ENCODE measurements at places on chromosomes 1 and 21.

DNA sequence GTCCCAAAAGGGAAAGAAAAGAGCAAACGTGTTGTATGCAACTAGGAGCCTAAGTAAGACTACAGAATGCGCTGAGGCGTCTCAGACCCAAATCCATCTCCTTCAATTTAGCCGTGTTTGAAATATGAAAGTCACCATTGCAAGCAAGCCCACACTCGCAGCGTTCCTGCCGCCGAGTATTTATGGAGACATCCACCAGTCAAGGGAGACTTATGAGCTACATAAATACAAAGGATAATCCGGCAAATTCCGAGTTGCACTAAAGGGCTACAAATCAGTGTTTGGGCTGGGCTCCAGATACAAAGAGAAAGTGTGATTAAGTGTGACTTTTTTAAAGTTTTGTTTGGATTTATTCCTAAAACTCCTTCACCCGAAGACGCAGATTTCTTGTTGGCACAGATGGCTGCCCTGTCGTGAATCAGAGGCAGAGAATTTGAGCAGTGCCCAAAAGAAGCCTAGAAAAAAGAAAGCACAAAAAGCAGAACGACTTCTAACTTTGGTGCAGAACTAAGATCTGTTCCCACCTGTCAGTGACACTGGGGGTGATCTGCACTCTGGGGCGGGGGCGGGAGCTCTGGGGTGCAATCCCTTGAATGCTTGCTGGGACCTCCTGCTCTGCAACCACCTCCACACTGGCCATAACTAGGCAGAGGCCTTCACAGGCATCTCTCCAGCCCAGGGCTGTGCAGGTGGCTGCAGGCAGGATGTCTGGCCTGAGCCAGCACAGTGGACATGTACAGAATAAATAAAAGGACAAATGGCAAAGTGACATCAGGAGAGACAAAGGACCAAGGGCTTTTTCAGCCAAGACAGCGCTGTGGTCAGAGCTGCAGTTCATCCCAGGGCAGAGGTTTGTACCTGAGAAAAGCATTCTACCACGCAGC, 489.7 kb downstream of the NPHP4 start:
- DNase-seq = no peak

GRCh38 chr1:219316066-219316465, 142.4 kb downstream of the LYPLAL1 start:
- no peak for DNase-seq

- DNase-seq = no peak
Measured at GRCh38 chr1:93427656-93428055, 20.3 kb upstream of the FNBP1L start.

DNA sequence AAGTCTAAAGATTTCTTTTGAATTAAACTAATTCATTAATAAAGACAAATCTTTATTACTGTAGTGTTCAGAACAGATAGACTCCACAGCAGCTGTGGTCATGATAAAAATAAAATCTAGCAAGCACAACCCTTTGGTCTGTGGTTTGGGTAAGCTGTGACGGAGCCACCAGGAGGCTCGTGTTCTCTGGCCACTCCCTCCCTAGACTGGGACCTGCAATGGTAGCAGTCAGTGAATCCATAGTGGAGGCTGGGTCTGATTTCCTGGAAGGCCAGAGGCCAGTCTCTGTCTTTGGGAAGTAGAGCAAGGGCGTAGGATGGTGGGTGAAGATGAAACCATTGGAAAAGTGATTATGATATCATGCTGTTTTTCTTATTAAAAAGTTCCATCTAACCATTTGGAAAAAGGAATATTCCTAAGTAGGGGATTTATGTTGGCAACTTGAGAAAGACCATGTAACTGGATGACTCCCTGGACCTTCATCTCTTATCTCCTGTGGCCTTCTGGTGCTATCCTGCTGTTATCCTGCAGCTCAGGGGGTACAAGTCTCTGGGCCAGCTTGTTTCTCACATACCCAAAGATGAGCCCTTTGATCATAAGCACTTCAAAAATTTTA, 39.0 kb downstream of the TENT5C start:
- DNase-seq = no peak

DNA sequence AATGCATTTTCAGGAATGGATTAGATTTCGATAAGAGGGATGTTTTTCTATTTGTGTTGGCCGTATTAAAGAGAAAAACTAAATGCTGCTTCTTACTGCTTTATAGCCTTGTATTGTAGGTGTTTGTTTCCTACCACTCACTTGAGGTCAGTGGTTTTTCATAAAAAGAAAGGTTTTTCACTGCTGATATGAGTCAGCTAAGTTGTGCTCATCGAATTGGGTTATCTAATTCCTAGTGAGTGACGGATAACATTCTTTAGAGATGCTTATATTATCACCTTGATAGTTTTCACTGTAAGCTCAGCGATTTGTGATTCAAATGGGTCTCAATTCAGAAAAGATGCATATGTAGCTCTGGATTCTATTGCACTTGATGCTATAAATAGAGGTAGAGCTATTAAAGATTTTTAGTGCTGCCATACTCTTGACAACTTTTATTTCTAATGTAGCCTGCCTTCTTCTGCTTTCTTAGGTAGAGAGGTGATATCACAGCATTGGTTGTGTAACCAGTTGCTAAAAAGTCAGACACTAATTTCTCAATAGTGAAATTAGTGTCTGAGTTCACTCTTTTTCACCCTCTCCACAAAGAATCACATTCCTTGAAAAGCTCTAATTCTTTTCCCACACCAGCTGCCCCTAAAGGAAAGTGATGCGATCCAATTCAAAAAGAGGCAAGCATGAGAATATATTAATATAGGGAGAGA, 180.0 kb downstream of the RASAL2 start:
- DNase-seq = no peak

- DNase-seq = no peak
Measured at GRCh38 chr21:25938658-25939395, 204.1 kb downstream of the GABPA start.

DNA sequence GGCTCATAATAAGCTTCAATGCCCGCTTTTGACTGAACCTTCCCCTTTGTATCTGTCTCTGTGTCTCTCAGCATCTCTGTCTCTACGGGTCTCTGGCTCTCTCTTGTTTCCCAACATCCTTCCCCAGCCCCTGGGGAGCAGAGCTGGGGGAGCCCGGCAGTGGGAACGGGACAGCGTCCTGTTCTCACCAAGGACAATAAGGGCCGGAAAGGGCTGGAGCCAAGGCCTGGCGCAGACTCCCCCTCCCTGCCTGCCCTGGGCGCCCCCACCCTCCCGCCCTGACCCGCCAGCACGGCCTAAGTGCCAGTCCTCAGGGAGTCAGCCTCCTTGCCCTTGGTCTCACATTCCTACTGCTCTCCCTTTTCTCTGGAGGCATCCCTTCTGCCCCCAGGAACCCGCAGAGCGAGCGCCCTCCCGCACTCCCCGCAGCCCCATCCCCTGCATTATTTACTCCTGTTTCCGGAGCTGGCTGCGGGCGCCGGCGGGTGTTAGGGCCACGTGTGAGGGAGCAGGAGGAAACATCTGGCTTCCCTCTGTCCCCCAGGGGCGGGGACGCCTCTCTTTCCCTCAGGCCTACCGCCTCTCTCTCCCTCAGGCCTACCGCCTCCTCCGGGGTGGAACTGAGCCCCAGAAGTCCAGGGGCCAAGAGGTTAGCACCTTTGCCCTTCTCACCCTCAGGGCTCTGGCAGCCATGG, 6.5 kb downstream of the KRTCAP2 start:
- DNase-seq = no peak

GRCh38 chr1:197980457-197980856, 63.3 kb downstream of the LHX9 start:
- DNase-seq = no peak

GRCh38 chr1:19682257-19682656, 17.6 kb downstream of the HTR6 start:
- no peak for DNase-seq

DNA sequence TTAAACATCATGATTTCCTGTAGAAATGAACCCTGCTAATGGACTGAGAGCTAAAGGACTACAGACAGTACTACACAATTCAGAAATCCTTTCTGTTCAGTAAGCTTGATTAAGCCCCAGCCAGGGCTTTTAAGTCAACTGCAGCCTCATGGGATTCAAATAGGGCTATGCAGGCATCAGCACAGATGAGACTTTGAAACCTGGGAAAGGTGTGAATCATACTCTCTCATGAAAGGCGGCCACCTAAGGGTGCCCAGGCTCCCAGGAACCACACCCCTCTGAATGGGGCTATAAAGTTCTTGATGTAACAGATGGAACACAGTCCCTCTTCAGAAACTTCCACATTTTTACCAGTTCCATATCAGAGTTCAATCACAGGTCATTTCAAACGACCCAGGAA, 7.6 kb downstream of the SIPA1L2 start:
- DNase-seq = no peak

DNA sequence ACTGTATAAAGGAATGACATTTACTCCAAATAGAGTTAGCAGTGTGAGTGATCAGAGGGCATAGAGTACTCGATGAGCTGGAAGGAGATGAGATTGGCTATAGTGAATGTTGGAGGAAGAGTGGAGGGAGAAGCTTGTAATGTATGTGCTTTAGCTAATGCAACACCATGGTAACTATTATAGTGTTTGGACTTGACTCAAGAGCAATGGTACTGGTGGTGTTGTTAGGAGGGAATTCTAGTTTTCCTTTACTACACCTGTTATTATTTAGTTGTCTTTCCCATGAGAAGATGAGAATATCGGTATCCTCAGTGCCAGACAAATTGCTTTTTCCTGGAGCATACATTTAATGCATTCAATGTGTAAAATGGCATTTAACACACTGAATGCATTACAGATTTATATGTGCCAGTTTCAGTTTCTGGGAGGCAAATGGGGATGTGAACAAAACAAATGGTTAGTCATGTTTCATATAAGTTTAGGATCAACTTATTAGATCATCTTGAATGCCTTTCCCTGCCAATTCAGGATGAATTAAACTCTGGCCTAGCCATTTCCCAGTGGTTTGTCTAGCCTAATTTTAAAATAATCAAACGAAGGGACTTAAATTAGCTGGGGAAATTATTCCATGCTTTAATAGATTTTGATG, 291.1 kb upstream of the ADAMTS5 start:
- DNase-seq = no peak

- DNase-seq = no peak
Measured at GRCh38 chr1:36419569-36419968, 21.9 kb upstream of the LSM10 start.

- DNase-seq = no peak
Measured at GRCh38 chr1:153888533-153888932, 34.2 kb downstream of the GATAD2B start.

DNA sequence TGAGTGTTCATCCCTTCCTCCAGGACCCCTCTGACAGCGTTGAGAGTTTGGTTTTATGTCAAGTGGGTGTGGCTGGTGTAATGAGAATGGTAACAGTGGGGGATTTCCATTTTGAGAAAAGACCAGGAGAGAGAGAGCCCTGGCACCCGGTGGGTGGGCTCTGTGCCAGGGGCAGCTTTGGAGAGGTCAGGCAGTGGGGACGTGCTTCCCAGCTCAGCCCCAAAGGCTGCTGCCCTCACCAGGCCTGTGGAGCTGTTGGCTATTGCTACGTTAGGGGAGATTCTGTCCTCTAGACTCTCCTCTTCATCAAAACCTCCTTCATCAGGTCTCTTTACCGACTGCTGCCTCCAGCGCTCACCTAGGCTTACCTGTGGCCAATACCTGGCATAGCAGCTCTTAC, 176.3 kb downstream of the PTPRU start:
- DNase-seq = no peak

GRCh38 chr1:47901001-47901575, 96.1 kb downstream of the TRABD2B start:
- no peak for DNase-seq

- no peak for DNase-seq
Measured at GRCh38 chr1:191592039-191592438, 566.2 kb upstream of the RGS18 start.

DNA sequence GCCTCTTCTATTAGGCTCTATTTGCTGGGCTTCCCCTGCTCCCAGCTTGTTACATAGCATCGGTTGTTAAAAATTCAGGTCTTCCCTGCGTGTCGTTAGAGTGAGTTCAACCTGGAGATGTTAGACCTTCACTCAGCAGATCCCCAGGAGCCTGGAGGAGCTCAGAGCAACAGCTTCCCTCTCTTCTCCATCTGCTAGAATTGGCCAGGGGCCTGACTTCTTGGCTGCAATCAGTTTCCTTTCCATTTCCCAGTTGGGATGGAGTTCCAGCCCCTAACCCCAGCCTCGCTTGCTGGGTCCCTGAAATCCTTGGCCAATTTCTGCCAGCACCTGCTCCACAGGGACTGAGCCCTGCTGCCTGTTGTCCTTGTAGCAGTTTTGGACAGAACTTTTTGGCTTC, 55.9 kb downstream of the MT1HL1 start:
- no peak for DNase-seq

- peak; percentile 10 for DNase-seq
Measured at GRCh38 chr1:43975249-43975961, 645 bp downstream of the ATP6V0B start.

DNA sequence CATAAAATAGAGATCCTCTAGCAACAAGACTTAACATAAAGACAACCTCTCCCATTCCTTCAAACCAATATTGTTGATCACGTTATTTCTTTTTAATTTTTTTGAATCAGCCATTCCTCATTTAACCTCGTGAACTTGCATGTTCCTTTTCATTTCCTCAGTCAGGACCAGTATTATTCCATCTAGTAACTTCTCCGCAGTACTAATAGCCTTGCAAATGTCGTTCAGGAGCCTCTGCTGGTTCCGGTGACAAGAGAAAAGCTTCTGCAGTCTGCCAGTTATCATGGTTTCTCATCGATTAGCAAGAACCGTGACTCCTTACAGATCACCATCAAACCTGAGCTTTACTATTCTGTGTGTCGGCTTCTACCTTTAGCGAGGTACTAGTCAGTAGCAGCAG, 3.0 kb downstream of the APP start:
- no peak for DNase-seq

DNA sequence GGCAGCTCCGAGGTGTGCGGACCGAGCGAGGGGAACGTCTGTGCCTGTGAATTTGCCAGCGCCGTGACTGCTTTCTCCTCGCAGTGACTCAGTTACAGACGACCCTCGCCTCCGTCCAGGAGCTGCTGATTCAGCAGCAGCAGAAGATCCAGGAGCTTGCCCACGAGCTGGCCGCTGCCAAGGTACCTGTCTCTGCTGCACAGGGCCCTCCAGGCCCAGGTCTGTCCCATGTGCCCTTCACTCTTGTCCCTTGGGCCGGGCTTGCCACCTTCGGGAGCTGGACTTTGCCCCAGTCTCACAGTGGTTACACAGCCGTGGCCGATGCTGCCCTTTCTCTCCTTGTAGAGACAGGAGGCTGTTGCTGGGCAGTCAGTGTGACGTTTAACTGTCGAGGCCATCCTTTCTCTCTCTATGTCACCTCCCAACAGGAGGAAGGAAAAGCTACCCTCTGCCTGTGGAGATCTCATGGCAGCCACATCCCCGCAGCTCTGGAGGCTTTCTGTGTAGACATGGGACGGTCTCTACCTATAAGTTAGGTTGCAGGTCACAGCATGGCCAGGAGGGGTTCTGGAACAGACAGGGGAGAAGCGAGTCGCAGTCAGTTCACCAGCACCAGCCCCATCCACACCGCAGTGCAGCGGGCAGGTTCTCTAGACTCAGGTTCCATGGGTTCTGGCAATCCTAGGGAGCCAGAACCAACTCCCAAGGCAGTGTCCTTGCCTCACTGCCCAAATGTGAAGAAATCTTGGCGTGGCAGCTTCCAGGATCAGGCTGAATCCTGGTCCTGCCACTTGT, 149.7 kb downstream of the PEX14 start:
- no peak for DNase-seq

GRCh38 chr1:221514806-221515205, 227.1 kb downstream of the DUSP10 start:
- no peak for DNase-seq

GRCh38 chr1:36855699-36856494, 178.4 kb downstream of the GRIK3 start:
- DNase-seq = no peak

- no peak for DNase-seq
Measured at GRCh38 chr1:99232172-99232571, 32.1 kb upstream of the PLPPR4 start.

Measured in stimulated activated CD8-positive, alpha-beta memory T cell treated with anti-CD3 and anti-CD28 coated beads, Interleukin-12 subunit alpha, Interleukin-12 subunit beta, amount 100 ng/mL, for 4 hours (primary cell).